Kasumi-1 (cell line): ENCODE measurements at places on chromosomes 2 and 18.

DNA sequence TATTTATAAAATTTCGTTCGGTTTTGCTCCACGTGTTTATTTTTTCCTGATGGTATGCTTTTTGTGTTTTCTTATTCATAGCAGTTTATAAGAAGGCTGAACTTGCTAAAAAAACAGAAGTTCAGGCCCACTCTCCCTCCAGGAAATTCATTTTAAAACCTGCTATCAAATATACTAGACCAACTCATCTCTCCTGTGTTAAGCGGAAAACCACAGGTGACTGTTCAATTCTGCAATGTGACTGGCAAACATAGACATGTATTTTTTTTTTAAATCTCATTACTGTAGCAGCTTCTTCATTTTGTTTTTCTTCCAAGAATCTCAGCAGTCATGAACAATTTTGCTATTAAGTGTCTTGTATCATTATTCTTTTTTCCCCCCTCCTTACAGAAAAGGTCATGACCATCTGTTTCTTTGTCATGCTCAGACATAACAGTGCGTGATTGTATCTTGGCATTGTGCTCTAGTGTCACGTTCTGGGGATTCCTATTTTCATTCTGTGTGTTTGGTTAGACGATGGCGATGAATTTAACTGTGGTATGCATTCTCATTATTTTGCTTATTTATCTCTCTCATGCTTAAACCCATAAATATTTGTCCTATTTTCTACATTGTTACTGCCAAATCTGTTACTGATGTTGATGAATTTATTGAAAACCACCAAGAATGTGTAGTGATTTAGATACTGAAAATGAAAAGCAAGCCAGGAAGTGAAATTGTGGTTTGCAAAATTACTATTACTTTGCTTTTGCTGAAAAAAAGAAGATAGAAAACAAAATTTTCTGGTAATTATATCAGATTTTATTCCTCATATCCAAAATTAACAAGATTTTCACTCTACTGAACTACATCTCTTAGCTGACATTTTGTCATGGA is 74.6 kb upstream of the UNC80 start:
- no peak for DNase-seq

GRCh38 chr2:43358410-43359201 is 132.2 kb upstream of the ZFP36L2 start:
- DNase-seq, result no peak

DNA sequence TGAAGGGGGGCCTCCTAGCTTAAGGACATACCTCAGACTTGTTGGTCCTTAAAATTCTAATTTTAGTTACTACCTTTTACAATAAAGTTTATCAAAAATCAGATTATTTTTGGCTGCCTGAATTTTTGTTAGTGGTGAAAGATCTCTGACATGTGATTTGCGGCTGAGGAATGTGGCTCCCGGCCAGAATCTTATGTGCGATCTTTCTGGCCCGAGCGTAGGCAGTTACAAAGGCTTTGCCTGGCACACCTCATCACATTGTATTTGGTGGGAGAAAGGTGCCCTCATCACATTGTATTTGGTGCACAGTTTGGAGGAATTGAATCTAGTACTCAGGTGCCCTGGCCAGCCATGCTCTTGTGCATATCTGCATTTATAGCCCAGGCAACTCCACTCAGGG is 289.1 kb downstream of the GULP1 start:
- DNase-seq, result no peak

- DNase-seq, result no peak
Measured at GRCh38 chr2:144011553-144011952, 508.4 kb downstream of the ZEB2 start.

DNA sequence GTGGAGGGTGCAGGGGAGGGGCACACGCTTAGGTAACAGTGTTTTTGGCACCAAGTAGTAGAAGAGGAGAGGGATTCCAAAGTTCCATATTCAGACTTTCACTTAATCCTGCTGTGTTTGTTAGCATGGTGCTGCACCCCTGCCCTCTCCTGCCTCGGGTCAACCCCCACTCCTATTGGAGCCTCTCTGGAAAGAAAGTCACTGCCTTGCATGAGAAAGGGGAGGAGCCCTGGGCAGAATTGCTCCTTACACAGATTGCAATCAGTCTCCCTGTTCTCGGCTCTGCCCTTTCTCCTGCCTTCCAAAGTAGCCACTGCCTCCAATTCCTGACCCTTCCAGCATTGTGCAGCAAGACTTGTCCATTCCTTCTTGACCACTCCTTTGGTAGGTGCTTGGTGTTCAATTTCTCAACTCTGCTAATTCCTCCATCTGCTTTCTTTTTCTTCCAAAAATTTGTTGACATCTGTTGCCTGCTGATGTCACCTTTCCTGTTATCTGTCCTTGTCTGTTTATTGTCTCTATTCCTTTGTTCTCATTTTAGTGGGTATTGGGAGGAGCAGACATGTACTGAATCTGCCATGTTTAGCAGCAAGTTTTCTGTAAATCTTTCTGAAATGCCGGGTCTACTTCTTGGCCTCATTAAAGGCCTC is 225.4 kb downstream of the LOXHD1 start:
- no peak for DNase-seq
